ENCODE measurements at places on chromosomes 3 and 15.
A peak's percentile ranks its signal among the peaks of the same experiment; 100 is the strongest.

GRCh38 chr3:2976796-2977195 is 133.4 kb downstream of the IL5RA start:
- no peak for DNase-seq

- DNase-seq = no peak
These were observed 16.2 kb downstream of the MB21D2 start for GRCh38 chr3:192901435-192901834.

- peak; percentile 65 for DNase-seq
These were observed at the start of gene MRAS for GRCh38 chr3:138347960-138348753. Gene MRAS, plus strand, starts transcription at chr3:138348579. Its CDS starts 24,305 bp downstream, at chr3:138372884.

GRCh38 chr3:188352196-188352927 is 198.4 kb downstream of the LPP start:
- DNase-seq = no peak

GRCh38 chr15:70259640-70260508 is 162.2 kb upstream of the TLE3 start:
- DNase-seq = no peak

DNA sequence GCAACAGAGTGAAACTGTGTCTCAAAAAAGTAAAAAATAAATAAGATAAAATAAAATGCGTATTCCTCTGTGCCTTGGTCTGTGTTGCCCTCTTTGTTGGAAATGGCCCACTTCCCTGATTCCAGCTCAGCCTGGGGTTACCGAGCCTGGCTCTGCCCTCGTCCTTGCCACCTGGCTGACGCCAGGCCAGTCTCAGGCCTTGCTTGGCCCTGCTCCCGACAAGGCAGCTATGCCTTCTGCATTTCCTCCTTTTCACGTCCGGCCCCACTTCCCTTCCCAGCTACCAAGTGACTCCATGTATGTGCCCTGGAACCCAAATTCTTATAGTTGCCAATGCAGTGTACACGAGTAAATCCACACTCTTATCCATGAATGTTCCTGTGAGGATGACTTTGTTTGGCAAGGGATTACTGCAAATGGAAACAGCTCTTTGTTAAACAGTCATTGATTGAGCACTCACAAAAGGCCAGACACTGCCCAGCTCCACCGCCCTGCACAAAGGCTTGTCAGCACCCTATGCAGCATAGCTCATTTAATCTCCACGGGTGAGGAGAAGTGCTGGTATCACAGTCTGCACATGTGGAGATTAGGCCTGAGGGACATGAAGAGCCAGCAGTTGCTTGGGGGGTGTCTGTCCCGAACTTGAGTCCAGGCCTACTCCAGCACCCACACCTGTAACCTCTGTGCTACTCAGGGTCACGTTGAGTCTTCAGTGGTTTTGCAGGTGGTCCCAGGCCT is 25.1 kb downstream of the SPSB4 start:
- no peak for DNase-seq

GRCh38 chr3:32398531-32398930 is 6.9 kb downstream of the CMTM7 start:
- peak; percentile 23 for DNase-seq

- DNase-seq = no peak
These were observed 217.5 kb downstream of the RAP2B start for GRCh38 chr3:153379516-153379915.

- DNase-seq = no peak
These were observed 51.4 kb downstream of the XXYLT1 start for GRCh38 chr3:195219351-195220230.

- no peak for DNase-seq
These were observed 2.6 kb downstream of the ITGB5 start for GRCh38 chr3:124884474-124885101.

DNA sequence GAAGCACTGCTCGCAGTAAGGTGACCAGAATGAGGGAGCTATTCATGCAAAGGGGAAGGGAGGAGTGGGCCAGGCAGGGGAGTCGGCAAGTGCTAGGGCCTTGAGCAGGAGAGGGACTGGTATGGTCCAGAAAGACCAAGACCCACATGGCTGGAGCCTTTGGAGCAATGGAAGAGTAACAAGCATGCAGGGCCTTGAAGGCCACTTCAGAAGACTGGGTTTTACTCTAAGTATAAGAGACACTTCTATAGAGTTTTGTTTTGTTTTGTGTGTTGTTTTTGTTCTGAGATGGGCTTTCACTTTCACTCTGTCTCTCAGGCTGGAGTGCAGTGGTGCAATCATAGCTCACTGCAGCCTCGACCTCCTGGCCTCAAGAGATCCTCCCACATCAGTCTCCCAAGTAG is 42.0 kb downstream of the BFSP2 start:
- DNase-seq = no peak

DNA sequence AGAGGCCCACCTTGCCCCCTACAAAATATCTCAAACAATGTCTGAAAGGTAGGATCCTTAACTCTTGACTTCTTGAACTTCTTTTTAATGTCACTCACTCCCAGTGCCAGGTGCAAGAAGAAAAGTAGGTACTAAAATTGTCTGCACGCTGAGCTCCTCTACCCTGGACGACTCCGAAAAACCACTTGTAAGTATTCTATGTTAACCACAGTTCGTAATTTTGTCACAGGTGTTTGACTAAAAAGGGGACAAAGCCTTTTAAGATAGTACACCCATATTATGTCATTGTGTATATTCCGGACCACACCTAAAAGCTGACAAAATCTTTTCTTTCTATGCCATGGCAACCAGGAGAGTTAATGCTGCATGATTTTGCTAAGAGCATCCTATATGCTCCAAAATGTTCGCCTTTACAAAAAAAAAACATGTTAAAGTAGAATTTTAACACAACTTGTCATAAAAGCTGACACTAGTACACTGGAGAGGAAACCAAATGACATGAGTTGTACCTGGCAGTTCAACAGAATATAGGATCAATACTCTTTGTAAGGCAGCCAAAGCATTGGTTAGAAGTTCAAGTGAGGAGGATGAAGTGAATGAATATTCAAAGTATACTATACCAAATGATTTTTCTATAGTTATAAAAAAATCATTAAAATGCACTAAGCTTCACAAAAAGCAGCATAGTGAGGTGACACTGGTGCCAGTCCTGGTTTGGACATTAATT is 210.5 kb downstream of the FOXP1 start:
- DNase-seq = no peak

DNA sequence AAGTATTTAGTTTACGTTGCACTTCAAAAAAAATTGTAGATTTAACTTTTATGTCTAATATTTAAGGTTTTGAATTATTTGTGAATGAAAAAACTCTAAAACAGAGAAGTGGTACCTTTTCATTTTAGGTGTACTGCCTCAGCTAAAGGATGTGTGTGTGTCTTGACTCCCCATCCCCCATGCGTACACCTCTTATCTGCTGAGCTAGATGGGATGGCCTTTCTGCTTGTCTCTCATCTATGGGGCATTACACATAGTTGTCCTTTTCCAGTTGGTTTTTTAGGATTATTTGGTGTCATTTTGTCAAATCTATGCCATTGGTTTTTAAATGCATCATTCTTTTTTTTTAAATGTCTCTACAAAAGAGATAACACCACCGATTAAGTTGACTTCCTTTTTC is 110.9 kb downstream of the FNDC3B start:
- DNase-seq = no peak

DNA sequence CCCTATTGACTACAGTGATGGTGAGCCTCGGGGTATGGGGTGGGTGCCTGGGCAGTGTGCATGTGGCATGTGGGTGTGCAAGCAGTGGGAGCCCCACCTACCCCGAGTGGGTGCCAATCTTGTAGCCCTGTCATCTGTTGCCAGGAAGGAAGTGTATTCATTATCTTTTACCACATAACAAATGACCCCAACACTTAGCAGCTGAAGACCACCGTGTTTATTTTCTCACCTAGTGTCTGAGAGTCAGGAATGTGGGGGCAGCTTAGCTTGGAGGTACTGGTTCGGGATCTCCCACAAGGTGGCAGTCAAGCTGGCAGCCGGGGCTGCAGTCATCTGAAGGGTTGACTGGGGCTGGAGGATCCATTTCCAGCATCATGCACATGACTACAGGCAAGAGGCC is 21.7 kb downstream of the XYLB start:
- DNase-seq = no peak
